Astrocyte (in vitro differentiated cells and primary cell): ENCODE measurements at places on chromosomes 12 and 14. TPM values are rescaled to one million over a fixed set of nuclear protein-coding genes. Genes with fewer than 3 reads are reported as not detected.

Gene ATF7
- total RNA-seq, result 35.1 and 38.3 TPM in 2 replicates

Gene NUP37
- total RNA-seq, result 23.1 and 27.2 TPM in 2 replicates

Gene FAM186B
- 0.57 and 0.60 TPM in 2 replicates for total RNA-seq

- H3K27me3 ChIP-seq, result no peaks in the 10 kb centered on the region
- peak; percentile 84 for DNase-seq
- peaks cover 14% of the 10 kb centered on the region for H3K4me1 ChIP-seq
- H3K36me3 ChIP-seq, result peaks cover 2% of the 10 kb centered on the region
These were observed at the start of gene WDR20 for GRCh38 chr14:102139286-102140026. TSS of gene WDR20 (plus strand) at chr14:102139897. CDS start at chr14:102139924, 27 bp downstream.

- H3K36me3 ChIP-seq, result no peaks in the 10 kb centered on the region
- H3K27me3 ChIP-seq, result no peaks in the 10 kb centered on the region
- peaks cover 11% of the 10 kb centered on the region for H3K4me1 ChIP-seq
- DNase-seq, result no peak
- H3K27ac ChIP-seq, result no peak overlapping the region
These were observed 394.4 kb downstream of the DAD1 start for GRCh38 chr14:22194664-22195063.

DNA sequence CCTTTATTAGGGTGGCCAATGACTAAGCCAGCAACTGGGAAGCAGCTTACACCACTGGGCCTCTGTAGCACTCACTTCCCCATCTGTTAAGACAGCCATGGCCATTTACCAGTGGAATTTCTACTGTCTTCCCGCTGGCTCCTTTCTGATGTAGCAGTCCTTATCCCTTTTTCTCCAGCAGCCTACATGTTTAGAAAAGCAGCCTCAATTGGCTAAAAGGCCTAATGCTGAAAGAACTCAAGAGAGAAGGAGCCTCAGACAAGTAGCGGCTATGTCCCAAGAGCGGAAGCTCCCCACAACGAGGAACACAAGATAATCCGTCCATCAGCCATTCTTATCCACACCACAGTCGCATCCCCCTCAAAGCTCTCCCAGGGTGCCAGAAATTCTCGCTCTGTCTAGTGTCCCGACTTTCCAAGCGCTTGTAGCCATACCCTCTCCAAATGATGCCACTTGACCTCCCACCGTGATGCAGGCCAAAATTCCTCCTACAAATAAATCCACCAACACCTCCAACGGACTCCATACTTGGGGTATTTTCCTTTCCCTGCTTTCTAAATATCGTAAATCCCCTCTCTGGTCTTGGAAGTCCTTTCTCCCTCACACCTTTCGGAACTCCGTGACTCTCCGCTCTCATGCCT lies 624 bp downstream of the M6PR start:
- H3K36me3 ChIP-seq, result peaks cover 20% of the 10 kb centered on the region
- H3K27me3 ChIP-seq, result no peaks in the 10 kb centered on the region
- peak; percentile 6 for DNase-seq
- peak overlapping the region; percentile 100 for H3K4me3 ChIP-seq
- H3K4me1 ChIP-seq, result peaks cover 6% of the 10 kb centered on the region

DNA sequence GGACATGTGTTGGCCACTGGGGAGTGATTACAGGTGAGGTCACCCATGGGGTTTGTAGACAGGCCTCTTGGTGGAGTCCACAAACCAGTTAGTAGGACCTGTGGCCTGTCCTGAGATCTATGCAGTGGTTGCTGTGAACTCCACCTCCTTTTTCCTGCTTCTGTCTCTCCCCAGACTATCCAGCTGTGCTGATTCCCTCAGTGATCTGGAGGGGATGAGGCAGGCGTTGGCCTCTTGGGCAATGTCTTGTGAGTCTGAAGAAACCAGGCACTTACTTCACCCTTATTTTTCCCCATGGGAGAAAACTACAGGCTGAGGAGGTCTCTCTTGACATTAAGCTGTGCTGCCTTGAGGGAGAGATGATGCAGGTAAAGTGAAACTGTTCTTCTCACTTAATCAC lies 257.2 kb upstream of the PRICKLE1 start:
- DNase-seq, result no peak
- H3K27ac ChIP-seq, result no peak overlapping the region
- no peaks in the 10 kb centered on the region for H3K36me3 ChIP-seq
- no peak overlapping the region for H3K4me3 ChIP-seq

DNA sequence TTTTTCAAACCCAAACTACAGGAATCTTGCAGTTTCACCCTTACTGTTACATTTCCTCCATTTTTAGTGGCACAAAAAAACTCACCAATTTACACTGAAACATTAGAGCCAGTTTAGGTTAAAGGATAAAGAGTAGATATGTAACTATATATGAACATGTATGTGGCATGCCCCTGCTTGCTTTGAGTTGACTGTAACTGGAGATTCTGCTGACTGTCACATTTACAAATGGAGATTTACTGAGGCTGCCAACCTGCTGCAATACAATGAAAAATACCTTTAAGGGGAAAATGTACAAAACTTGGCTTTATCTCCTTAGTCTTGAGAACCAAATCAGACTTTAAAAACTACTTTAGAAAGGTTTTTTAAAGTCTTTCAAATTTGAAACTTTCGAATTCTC lies 28.3 kb downstream of the STON2 start:
- no peaks in the 10 kb centered on the region for H3K36me3 ChIP-seq
- H3K4me1 ChIP-seq, result no peaks in the 10 kb centered on the region
- no peak for DNase-seq
- no peak overlapping the region for H3K27ac ChIP-seq
- H3K27me3 ChIP-seq, result no peaks in the 10 kb centered on the region

- H3K27me3 ChIP-seq, result no peaks in the 10 kb centered on the region
- no peaks in the 10 kb centered on the region for H3K36me3 ChIP-seq
- H3K4me3 ChIP-seq, result no peak overlapping the region
These were observed 751.7 kb downstream of the NRXN3 start for GRCh38 chr14:78921856-78922255.

DNA sequence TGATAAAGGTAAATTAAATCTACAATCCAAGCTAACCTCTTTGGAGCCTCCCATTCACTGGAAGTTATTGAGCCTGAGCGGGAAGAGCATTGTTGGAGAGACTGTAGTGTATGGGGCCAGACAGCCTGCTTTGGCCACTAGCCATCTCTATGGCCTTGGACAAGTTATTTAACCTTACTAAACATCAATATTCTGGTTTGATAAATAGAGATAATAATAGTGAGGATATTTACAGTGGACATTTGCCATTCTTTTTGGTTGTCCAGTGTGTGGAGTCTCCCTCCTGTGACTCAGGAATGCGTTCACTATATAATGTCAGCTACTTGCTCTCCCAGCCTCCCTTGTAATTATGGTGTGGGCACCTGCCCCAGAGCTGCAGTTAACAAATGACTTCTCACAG lies 216.1 kb downstream of the SLC38A4 start:
- H3K36me3 ChIP-seq, result no peaks in the 10 kb centered on the region
- H3K27ac ChIP-seq, result no peak overlapping the region
- no peaks in the 10 kb centered on the region for H3K27me3 ChIP-seq

GRCh38 chr12:25251769-25252168 lies 1.0 kb upstream of the KRAS start:
- peaks cover 7% of the 10 kb centered on the region for H3K4me1 ChIP-seq
- H3K4me3 ChIP-seq, result peak overlapping the region; percentile 69
- no peaks in the 10 kb centered on the region for H3K27me3 ChIP-seq
- H3K36me3 ChIP-seq, result no peaks in the 10 kb centered on the region
- H3K27ac ChIP-seq, result no peak overlapping the region

GRCh38 chr14:50602035-50602434 lies 42.1 kb downstream of the ATL1 start:
- H3K27ac ChIP-seq, result no peak overlapping the region
- no peaks in the 10 kb centered on the region for H3K36me3 ChIP-seq
- H3K27me3 ChIP-seq, result no peaks in the 10 kb centered on the region
- no peak overlapping the region for H3K4me3 ChIP-seq

DNA sequence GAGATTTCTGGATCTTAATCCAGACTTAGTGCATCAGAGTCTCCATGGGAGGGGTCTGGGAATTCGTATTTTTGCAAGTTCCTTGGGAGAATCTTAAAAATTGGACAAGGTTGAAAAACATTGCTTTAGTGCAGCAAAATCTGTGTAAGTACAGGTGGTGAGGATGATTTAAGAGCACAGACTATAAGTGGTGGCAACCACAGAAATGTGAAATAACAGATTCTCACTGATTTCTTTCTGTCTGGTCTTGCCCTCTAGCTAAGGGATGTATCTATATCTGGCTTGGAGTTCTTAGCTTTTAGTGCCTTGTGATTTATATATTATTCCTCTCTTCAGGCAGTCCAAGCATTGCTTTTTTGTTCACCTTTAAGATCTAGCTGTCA lies 116.2 kb downstream of the DIP2B start:
- no peaks in the 10 kb centered on the region for H3K36me3 ChIP-seq
- H3K4me3 ChIP-seq, result peak overlapping the region; percentile 10
- no peaks in the 10 kb centered on the region for H3K27me3 ChIP-seq
- H3K27ac ChIP-seq, result peak overlapping the region; percentile 89
- no peak for DNase-seq

GRCh38 chr14:81062816-81063215 lies 107.4 kb downstream of the TSHR start:
- H3K4me3 ChIP-seq, result no peak overlapping the region

DNA sequence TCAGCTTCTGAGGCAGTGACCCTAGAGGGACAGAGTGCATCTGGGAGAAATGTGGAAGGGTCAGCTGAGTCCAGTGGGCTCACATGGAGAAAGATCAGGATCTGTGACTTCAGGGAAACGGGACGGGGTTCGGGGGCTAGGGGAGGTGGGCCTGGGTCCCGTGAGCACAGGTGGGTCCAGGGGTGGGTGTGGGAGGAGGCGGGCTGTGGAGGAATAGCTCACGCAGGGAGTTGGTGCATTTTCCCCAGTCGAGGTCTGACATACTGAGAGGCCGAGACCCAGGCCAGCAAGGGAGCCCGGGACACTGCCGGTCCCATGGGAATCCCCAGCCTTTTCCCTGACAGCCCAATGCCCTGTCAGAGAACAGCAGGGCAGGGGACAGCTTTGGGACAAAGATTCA lies 93.1 kb downstream of the TNFAIP2 start:
- H3K4me1 ChIP-seq, result no peaks in the 10 kb centered on the region
- H3K4me3 ChIP-seq, result no peak overlapping the region
- no peaks in the 10 kb centered on the region for H3K36me3 ChIP-seq
- H3K27ac ChIP-seq, result no peak overlapping the region
- no peak for DNase-seq

DNA sequence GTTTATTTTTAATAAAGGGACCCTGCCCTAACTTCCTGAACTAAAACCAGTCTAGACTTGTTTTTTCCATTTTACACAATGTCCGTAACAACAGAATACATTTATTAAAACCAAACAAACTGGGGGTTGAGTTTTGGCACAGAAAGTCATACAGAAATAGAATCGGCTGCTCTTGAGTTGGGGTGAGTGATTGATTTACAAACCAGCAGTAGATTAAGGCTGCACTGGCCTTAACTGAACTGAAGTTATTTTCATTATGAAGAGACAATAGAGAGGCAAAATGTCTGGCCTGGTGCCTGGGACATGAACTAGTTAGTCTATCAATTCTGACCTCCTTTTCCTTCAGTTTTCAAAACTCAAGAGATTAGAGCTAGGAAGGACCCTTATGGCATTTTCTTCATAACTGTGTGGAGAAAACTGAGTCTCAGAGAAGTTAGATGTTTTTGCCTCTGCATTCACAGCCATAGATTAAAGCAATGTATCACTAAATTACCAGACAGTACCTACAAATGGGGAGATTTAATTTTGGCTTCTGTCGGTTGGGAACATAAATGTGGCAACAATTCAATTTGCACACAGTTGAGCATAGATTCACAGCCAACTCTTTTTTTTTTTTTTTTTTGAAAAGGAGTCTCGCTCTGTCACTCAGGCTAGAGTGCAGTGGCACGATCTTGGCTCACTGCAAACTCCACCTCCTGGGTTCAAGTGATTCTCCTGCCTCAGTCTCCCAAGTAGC lies 19.8 kb upstream of the MGP start:
- H3K27me3 ChIP-seq, result no peaks in the 10 kb centered on the region
- no peak for DNase-seq
- no peak overlapping the region for H3K4me3 ChIP-seq
- peaks cover 6% of the 10 kb centered on the region for H3K4me1 ChIP-seq
- H3K27ac ChIP-seq, result no peak overlapping the region

- no peaks in the 10 kb centered on the region for H3K27me3 ChIP-seq
- peaks cover 5% of the 10 kb centered on the region for H3K4me1 ChIP-seq
- H3K27ac ChIP-seq, result no peak overlapping the region
- no peaks in the 10 kb centered on the region for H3K36me3 ChIP-seq
- no peak overlapping the region for H3K4me3 ChIP-seq
These were observed 33.5 kb downstream of the SLC38A2 start for GRCh38 chr12:46339051-46339450.
